ENCODE measurements at places on chromosomes 1 and 21.

DNA sequence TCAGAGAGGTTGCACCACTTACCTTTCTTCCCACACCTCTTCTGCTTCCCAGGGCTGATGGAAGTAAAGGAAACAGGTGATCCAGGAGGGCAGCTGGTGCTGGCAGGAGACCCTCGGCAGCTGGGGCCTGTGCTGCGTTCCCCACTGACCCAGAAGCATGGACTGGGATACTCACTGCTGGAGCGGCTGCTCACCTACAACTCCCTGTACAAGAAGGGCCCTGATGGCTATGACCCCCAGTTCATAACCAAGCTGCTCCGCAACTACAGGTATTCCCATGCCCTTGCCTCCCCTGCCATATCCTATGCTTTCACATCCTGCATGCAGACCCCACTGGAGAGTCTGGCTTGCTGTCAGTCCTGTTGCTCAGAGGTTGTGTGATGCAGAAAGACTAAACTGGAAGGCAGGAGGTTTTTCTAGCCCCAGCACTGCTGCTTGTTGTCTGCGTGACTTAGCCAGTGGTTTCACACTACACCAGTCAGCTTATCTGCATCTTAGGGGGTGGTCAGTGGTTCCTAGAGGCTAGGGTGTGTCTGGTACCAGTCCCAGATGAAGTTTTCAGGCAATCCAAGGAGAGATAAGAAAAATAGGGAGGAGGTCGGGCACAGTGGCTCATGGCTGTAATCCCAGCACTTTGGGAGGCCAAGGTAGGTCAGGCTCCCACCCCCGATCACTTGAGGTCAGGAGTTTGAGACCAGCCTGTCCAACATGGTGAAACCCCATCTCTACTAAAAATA is 10.2 kb downstream of the RHOC start:
- DNase-seq, result no peak
- H3K36me3 ChIP-seq, result peaks cover 73% of the 10 kb centered on the region
- H3K4me3 ChIP-seq, result no peak overlapping the region

DNA sequence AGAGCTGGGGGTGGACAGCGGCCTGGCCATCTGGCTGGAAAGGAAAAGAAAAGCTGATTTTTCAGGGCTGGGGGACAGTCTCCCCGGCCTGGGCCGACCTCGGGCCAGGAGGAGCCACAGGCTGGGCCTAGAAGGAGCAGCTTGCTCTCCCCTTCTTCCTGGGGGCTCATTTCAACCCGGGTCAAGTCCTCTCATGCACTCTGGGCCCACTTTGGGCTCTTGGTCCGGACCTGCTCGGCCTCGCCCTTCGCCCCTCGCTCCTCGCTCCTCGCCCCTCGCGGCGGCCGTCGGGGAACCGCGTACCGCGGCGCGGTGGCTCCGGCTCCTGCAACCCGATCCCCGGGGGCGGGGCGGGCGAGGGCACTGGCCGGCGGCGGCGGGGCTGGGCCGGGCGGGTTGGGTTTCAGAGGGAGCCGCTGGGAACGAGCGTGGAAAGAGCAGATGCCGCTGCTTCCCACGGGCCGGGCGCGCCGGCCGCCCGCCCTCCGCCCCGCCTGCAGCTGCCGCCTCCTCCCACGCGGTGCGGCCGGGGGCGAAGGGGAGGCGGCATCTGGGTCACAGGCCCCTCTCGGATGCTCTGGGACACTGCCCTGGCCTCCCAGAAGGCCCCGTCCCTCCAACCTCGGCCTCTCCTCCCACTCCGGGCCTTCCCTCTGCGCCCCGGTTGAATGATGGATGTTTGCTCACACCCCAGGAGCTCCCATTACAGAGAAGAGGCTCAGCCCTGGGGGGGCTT is 6.6 kb downstream of the HEYL start:
- H3K36me3 ChIP-seq, result no peaks in the 10 kb centered on the region
- H3K27me3 ChIP-seq, result peaks cover 48% of the 10 kb centered on the region
- DNase-seq, result no peak
- no peak overlapping the region for H3K27ac ChIP-seq

DNA sequence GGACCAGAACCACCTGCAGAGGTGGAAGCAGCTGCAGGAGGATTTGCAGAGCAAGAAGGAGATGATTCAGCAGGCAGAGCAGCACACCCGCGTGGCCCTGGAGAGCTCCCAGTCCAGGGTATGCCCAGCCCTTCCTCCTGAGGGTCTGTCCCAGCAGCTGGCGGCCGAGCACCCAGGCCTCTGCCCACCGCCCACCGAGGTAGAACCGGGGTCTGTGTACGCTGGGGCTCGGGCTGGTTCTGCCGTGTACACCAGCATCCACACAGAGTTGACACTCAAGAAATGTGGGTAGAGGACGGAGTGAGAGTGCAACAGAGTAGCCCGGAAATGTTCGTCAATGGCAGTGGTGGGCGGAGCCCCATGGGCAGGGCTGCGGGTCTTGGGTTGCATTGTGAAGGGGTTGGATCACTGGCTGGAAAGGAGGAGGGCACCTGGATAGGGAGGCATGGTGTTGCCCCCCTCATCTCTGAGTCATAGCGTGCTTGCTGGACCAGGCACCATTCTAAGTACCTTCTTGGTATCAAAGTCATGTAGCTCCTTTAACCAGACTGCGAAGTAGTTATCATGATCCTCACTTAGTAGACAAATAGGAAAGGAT is 5.1 kb upstream of the SMIM1 start:
- no peaks in the 10 kb centered on the region for H3K4me1 ChIP-seq
- H3K4me3 ChIP-seq, result no peak overlapping the region
- H3K27ac ChIP-seq, result no peak overlapping the region
- no peak for DNase-seq

DNA sequence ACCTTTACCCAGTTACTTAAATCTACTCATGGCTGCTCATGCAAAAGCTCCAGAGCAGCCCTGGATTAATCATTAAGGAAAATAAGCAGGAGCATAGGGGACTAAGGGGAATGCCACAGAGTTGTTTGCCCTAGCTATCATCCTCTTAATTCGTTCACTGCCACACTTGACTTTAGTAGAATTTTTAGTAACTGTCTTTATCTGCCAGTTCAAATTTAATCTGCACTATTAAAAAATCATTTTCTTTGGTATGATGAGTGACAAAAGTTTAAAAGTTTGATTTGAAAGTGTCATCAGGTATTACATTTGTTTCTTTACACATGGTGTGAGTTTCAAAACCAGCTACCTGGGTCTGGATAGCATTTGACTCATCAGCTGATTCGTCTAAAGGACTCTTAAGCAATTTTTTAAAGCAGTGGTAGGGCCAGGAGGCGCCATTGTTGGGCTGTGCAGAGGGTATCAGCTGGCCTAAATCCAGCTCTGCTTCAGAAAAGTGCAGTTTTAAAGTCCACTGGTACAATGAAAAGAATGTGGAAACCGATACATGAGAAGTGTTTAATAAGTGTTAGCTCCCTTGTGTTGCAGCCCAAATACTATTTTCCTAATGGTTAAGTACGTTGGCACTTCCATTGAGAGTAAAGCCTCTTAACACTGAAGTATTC is 69.9 kb upstream of the DR1 start:
- H3K4me3 ChIP-seq, result no peak overlapping the region
- no peaks in the 10 kb centered on the region for H3K4me1 ChIP-seq
- H3K27me3 ChIP-seq, result no peaks in the 10 kb centered on the region
- peaks cover 4% of the 10 kb centered on the region for H3K36me3 ChIP-seq
- no peak overlapping the region for H3K27ac ChIP-seq

GRCh38 chr1:206472024-206472423 is 1.7 kb downstream of the IKBKE start:
- peak overlapping the region; percentile 5 for H3K27ac ChIP-seq
- peaks cover 36% of the 10 kb centered on the region for H3K4me1 ChIP-seq
- peak overlapping the region; percentile 75 for H3K4me3 ChIP-seq
- DNase-seq, result no peak
- peaks cover 3% of the 10 kb centered on the region for H3K27me3 ChIP-seq

DNA sequence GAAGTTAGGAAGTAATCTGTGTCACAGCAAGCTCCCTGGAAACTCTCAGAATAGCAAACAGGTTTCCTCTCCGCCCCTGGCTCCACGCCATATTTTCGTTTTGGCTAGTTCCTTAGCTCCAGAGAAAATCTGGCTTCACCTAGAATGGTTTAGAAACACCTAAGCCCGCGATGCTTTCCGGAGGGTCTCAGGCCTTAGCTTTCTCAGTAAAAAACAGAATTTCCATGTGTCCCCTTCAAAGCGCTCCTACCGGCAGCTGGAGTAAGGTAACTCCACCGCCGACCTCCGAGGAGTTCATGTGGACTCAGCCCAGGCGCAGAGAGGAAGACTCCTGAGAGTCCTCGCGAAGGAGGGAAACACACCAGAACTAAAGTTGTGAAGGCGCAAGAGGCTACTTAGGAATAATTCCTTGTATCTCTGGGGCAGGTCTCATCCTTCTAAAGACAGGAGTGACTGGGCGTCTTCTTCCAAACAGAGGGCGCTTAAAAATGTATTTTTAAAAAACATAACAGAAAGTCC is 406 bp downstream of the KIAA0040 start:
- peaks cover 36% of the 10 kb centered on the region for H3K4me1 ChIP-seq
- H3K36me3 ChIP-seq, result peaks cover 7% of the 10 kb centered on the region
- H3K27ac ChIP-seq, result peak overlapping the region; percentile 67
- H3K4me3 ChIP-seq, result peak overlapping the region; percentile 80
- no peaks in the 10 kb centered on the region for H3K27me3 ChIP-seq
